ENCODE measurements at places on chromosomes 1 and 21. TPM values are rescaled to one million over a fixed set of nuclear protein-coding genes. Genes with fewer than 3 reads are reported as not detected.

FCMR gene
- not detected for total RNA-seq

OLFML3 gene
- 0.36 TPM for total RNA-seq

AKR7A3 gene
- 0.40 TPM for total RNA-seq

ZSWIM5 gene
- 0.65 TPM for total RNA-seq

TOR1AIP1 gene
- total RNA-seq: 53.9 TPM

OR2M3 gene
- total RNA-seq: not detected

CFHR1 gene
- not detected for total RNA-seq

PTPN22 gene
- total RNA-seq: 15.8 TPM

C1orf94 gene
- total RNA-seq: not detected

SPATA17 gene
- not detected for total RNA-seq

TMEM81 gene
- 1.5 TPM for total RNA-seq

HSD3B2 gene
- total RNA-seq: not detected

RHBG gene
- total RNA-seq: not detected

KRTAP7-1 gene
- total RNA-seq: not detected

S100B gene
- not detected for total RNA-seq

ERICH3 gene
- not detected for total RNA-seq

FCGR2B gene
- not detected for total RNA-seq

C1orf185 gene
- total RNA-seq: not detected

CRYAA gene
- not detected for total RNA-seq

SPATA46 gene
- total RNA-seq: not detected

CTTNBP2NL gene
- 64.1 TPM for total RNA-seq

FCRL3 gene
- not detected for total RNA-seq

GRIK1 gene
- total RNA-seq: not detected

ARID4B gene
- total RNA-seq: 49.6 TPM

TSACC gene
- total RNA-seq: 0.40 TPM

CD1D gene
- total RNA-seq: not detected

SLAMF8 gene
- total RNA-seq: not detected

SKI gene
- 36.8 TPM for total RNA-seq

PLA2G2A gene
- total RNA-seq: not detected

Data from thoracic aorta endothelial cell (primary cell).